Neural crest cell (in vitro differentiated cells): ENCODE measurements at places on chromosomes 7 and 10.

- DNase-seq: no peak
Observed at GRCh38 chr10:29106287-29106686, 182.6 kb upstream of the LYZL1 start.

DNA sequence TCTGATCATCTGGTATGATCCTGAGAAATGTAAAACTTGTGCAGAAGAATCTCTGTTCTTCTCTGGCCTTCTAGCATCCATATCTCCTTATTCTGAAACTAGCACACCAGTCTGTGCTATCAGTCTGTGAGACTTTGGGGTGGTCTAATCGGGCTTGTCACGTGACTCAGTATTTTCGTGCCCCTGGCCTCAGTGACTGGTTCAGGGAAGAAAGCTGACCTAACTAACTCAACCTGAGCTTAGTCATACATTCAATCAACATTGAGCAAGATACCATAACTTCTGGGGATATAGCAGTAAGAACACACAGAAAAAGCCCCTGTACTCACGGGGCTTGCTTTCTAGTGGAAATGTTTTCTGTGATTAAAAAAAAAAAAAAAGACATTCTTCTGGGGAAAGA lies 109.3 kb downstream of the DKK1 start:
- no peak for DNase-seq

DNA sequence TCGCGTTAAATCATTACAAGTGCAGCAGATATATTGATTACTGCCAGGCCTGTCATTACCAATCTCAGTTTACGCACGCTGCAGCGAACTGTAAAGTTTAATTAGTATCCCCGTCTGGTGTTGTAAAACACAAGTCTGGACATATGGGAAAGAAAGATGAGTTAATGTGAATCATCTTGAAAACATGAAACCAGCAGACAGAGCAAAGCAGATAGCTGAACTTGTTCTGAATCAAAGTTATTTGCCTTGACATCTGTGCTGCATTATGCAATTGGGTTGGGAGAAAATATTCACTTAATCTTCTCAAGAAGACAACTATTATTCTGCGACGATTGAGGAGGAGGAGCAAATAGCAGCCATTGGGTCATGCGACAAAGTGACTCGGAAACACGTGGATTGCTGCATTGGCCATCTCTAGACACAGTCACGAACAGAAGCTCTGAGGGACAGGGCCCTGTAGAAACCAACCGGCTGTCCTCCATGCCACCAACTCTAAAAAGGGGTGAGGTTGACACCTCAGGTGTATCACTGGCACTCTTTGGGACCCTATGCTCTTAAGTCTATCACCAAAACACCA lies 156.3 kb upstream of the C7orf33 start:
- DNase-seq: no peak

GRCh38 chr7:74365322-74366022 lies 76.3 kb downstream of the CLIP2 start:
- DNase-seq: peak; percentile 70

GRCh38 chr7:34090816-34091215 lies 185.5 kb downstream of the BMPER start:
- DNase-seq: no peak

DNA sequence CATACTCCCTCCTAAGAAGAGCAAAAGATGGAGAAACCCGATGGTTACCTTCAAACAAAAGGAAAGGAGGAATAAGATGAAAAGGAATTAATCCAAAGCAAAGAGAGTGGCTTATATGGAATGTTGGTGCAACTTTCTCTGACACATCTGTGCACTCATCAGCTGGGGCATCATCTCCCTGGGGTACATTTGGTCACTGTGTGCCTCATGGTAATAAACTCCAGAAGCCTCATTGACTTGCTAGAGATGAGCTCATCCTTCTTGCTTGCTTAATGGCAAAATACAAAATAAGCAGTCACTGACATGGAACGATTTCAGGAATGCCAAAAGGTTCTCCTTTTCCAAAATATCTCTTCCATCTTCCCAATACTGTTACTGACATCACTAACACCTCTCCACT lies 22.5 kb downstream of the CAV1 start:
- no peak for DNase-seq

DNA sequence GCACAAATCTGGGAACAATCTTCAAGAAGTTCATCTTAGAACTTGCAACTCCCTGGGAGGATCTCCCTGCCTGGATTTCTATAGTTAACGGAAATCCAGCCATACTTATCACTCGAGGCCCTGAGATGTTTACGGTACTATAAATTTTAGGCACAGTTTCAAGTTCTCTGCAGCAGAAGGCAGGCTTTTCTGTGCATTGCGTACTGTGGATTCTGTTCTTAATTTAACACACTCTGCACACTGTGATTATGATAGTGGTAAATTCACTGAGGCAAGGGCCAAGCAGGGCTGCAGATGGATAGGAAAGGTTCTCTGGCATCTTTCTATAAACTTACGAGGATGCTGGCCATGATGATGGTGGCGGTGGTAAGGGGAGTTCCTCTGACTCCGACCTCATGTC lies 10.6 kb downstream of the INHBA start:
- no peak for DNase-seq

GRCh38 chr7:40232242-40232893 lies 97.6 kb downstream of the SUGCT start:
- no peak for DNase-seq
